A549 treated with ZK216348 at 1 μM for 4 hours (cell line): ENCODE measurements at places on chromosomes 16 and 17. TPM values are rescaled to one million over a fixed set of nuclear protein-coding genes. Genes with fewer than 3 reads are reported as not detected.

Gene MEOX1
- not detected in 5 replicates for total RNA-seq

Gene PRR29
- 0.66 to 1.8 TPM (median 0.68 TPM) in 5 replicates for total RNA-seq

Gene CCL1
- not detected in 5 replicates for total RNA-seq

Gene NTN3
- 0.12 TPM in 1 of 5 replicates, not detected in the others for total RNA-seq
